Gastroesophageal sphincter (tissue), 4 donors: ENCODE measurements at places on chromosomes 6 and 20. TPM values are rescaled to one million over a fixed set of nuclear protein-coding genes. Genes with fewer than 3 reads are reported as not detected.

Gene NKX2-4
- total RNA-seq = not detected

Gene C6orf15
- total RNA-seq = not detected

DNA sequence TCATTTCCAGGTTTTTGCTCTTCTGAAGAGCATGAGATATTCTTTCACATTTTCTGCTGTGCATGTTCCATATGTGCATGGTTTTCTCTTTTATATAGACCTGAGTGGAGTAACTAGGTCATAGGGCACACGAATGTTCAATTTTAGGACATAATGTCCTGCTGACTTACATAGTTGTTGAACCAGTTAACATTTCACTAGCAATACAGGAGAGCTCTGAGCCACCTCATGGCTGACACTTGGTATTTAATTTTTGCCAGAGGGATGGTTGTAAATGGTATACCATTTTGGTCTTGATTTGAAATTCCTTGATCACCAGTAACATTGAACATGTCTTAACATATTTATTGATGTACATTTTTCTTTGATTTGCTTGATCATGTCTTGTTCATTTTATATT, 38.3 kb downstream of the IGF2R start:
- no peak for ATAC-seq

GRCh38 chr6:36578431-36578830, 15.7 kb upstream of the SRSF3 start:
- ATAC-seq = no peak

Gene SGK2
- not detected for total RNA-seq

GRCh38 chr20:46872328-46873211, 22.1 kb upstream of the EYA2 start:
- no peak for ATAC-seq

Gene LAMA4
- 275 TPM for total RNA-seq

- ATAC-seq = no peak
Observed at GRCh38 chr20:2002365-2002764, 8.5 kb upstream of the PDYN start.

DNA sequence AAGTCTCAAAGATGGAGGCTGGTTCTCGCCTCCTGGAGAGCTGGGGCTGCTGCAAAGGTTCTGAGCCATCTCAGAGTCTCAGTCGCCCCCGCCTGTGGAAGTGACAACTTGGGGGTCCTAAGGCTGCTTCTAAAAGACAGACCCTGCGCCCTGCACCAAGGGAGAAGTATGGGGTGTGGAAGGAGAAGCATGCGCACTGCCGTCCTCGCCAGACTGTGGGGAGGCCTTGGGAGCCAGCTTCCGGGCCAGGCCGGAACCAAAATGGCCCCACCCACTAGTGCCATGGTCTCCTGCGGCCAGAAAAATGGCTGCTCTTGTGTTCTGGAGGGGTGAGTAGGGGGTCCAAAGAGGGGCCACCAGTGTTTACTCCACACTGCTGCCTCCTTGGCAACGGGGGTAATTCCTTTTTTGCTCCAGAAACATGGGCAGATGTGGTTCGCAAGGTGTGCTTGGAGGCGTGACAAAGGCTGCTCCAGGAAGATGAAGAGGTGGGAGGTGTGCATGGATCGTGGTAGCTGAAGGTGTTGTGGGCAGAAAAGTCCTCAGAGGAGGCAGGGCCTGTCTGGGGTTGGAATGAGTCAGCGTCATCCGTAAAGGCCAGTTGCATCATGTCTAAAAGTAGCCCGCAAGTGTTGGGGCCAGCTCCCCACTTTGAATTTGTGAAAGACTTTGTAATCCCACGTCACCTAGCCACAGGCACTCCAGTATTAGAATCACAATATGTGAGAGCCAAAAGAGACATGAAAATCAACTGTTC, 329.8 kb upstream of the SOX4 start:
- ATAC-seq = no peak

DNA sequence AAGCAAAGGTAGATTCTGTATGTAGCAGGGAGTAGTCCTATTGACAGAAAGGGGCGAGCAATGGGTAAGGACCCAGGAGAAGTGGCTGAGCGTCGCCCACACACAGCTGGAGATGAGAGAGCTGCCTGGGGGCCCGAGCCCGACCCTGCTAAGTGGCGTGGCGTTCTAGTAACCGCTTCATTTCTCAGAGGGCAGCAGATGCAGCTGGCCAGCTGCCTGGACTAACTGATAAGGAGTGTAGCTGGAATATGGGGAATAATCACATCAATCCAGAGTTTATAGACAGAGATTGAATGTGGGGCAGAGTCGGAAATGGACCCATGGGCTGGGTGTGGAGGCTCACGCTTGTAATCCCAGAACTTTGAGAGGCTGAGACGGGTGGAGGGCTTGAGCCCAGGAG, 64.4 kb downstream of the EZR start:
- ATAC-seq = no peak

Gene IPCEF1
- 7.3 TPM for total RNA-seq
